Thoracic aorta (tissue), 2 donors: ENCODE measurements at places on chromosomes 16 and 17.

- no peak for DNase-seq
These were observed 13.9 kb upstream of the KRTAP17-1 start for GRCh38 chr17:41329279-41329948.

DNA sequence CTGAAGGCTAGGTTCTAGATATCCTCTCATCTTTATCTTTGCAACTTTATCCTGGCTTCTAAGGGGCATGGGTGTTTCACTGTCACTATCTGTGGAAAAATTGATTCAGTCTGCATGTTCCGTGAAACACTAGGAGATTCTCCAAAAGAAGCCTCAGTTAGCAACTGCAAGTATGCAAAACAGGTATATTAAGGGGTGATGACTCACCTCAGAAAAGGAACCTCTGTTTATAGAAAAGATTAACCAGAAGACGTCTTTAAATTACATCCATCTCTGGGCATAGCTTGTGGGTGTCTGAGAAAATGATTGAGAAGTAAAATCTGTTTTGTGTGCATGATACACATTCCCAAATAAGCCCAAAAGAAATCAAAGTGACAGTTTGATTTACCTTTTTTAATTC lies 353.8 kb upstream of the HSBP1 start:
- no peak for DNase-seq

DNA sequence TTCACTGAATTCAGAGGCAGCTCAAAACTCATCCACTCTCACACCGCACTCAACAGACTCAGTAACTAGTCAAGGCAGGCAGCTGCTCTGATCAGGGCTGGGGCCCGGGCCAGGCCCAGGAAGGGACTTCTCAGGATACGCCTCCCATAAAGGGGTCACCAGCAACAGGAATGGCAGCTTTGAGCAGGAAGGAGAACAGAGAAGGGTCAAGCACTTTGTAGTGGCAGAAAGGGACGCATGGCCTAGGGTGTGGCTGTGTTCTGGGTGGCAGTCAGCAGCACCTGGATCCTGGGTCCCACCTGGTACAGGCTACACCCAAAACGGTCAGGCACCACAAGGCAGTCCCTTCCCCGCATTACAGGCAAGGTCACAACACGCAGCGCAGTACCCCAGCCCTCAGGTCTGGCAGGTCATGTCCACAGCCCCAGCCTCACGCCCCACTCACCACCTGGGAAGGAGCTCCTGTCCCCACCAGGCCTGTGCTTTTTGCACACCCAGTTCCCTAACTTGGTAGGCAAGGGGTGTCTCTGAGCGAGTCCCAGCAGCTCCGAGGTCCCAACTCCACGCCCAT lies 99.7 kb downstream of the ZNF778 start:
- no peak for DNase-seq

- DNase-seq = peak; percentile 32
These were observed 136.7 kb downstream of the XYLT1 start for GRCh38 chr16:17334096-17334495.

DNA sequence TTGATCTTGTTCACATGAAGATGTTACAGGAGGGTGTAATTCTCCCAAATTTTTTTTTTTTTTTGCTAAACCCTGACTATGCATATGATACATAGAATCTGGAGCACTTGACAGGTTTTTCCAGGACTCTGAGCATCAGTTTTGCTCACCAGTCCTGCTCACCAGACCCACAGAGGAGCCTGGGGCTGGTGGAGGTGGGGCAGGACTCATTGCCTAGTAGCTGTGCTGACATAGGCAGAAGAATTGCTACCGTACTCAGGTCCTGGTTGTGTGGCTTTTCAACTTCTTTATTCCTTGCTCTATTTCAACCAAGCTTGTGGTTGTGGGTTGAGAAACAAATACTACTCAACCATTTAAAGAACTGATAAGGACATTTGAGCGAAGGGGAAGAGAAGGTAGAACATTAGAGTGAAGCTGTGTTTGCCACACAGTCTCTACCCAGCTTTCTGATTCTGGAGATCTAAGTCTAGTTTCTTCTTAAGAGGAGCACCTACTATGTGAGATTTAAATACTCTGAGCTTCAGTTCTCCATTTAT lies 212.4 kb downstream of the UTP18 start:
- no peak for DNase-seq

DNA sequence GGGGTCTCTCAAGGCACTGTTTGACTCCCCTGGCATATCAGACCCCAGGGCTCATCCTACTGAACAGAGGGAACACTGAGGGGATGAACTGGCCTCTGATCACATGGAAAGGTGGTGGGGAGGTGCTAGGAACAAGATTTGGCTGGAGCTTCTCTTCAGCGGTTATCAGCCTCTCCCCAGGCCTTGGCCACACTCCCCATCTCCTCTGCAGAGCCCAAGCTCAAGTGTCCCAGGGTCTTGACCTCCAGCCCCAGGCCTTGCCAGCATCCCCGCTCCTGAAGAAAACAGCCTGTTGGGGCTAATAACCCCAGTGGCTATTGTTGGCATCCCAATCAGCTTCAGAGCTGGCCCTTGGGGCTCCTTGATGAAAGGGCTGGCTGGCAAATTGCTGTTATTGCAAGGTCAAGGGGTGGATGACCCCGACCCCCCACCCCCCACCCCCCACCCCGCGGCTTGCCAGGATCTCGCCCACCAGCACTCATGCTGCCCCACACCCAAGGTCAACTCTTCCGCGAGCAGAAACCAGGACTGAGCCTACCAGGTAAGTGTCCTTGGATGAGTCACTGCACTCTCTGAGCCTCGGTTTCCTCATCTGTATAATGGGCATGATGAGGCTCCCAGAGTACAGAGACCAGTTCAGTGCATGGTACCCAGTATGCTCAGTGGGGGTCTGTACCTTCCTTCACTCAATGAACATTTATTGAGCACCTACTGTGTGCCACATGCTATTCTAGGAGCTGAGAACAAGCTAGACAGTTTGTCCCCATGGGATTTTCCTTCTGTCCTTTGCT lies 18.8 kb upstream of the FAM83G start:
- DNase-seq = no peak

DNA sequence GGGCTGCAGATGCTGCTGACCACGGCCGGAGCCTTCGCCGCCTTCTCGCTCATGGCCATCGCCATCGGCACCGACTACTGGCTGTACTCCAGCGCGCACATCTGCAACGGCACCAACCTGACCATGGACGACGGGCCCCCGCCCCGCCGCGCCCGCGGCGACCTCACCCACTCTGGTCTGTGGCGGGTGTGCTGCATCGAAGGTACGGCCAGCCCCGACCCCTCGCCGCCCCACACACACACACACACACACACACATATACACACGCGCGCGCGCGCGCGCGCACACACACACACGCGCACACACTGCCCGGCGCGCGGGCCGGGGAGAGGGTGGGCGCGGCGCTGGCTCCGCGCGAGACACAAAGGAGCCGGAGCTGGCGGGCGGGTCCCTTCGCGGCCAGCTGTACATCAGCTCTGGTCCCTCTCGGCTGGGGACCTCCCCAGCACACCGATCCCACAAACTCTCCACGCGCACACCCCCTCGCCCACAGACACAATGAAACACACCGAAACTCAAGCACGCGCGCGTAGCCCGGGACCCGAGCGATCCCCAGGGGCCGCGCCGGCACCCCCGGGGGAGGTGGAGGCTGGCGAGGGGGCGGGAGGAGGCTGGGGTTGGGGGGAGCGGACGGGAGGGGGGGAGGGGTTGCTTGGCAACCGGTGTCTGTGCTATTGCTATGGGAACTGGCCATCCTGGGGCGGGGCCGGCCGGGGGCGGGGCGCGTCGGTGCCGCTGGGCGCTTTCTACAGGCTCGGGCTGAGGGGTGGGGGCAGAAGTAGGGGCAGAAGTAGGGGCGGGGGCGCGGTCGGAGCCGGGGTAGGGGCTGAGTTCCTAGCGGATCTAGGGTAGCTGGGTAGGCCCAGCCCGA lies 658 bp downstream of the CACNG4 start:
- DNase-seq = no peak

DNA sequence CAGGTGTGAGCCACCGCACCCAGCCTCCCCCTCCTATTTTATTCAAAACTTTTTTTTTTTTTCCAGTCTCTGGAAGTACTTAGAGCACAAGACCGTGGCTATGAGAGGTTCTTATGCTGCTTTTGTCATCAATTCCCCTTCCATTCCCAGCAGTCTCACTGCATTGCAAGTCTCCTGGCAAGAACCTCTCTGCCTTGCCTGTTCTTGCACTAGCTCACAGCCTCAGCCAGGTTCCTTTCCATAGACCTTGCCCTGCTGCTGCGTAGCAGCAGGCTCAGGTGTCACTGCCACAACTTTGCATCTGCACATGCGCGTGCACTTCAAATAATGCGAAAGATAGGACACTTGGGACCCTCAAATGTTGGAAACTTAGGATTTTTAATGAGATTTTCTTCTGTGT lies 15.6 kb downstream of the ATP6V0A1 start:
- DNase-seq = no peak

DNA sequence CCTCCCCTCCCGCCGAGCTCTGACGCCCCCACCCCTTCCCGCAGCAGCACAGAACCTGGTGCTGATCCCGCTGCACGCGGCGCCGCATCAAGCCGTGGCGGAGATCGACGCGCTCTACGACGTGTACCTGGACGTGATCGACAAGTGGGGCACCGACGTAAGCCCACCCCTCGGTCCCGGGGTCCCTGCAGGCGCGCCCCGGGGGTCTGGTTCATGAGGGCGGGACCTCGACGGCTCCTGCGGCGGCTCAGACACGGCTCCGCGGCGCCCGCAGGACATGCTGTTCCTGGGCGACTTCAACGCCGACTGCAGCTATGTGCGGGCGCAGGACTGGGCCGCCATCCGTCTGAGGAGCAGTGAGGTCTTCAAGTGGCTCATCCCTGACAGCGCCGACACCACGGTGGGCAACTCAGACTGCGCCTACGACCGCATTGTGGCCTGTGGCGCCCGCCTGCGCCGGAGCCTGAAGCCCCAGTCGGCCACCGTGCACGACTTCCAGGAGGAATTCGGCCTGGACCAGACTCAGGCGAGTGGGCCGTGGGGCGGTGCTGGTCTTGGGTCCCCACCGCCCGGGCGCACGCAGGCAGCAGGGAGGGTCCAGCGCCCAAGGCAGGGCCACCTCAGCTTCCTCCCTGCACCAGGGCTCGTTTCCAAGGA lies 1.4 kb downstream of the DNASE1L2 start:
- DNase-seq = no peak

DNA sequence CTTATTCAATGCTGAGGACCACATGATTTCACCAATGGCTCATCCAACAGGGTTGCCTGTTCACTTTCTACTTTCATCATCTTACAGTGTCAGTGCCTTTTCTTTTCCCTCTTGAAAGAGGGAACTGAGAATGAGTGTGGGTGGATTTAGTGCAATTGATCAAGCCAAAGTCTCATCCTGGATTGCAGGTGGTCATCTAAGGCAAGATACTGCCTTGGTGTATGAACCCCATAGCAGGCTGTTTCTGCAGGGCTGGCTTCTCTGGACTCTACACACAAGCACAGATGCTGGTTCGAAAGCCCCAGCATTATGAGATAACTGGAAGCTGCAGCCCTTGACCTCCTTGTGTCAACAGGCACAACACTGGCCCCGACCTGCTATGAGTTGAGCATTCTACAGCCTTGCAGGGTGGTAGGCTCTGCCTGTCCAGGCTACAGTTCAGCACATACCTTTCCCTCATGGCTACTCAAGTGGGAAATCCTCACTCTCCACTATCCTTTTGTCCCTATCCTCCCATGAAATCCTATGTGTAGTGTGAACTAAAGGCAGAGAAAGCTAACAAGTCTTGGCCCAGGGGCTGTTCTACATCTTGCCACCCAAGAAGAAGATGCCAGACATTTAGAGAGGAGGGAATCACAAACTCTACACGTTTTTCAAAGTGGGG lies 358.7 kb downstream of the SLC39A11 start:
- DNase-seq = no peak

- no peak for DNase-seq
These were observed 5.2 kb downstream of the ZNF646 start for GRCh38 chr16:31079342-31079944.

DNA sequence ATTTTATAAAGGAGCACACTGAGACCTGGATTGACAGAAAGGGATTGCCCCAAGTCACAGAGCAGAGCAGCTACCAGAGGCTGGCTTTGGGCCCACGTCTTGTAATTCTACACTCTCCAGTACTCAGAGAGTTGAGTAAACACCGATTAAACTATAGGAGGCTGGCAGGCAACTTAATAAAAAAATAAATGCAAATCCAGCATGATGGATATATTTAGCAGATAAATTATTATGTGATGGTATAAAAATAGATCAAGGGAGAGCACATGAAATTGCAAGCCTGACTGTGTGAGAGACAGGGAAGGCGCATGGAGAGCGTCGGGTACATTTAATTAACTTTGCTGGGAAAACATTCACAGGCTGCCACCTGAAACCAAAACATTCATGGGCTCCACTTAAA lies 87.7 kb upstream of the CCL2 start:
- DNase-seq = no peak

GRCh38 chr17:38919316-38920078 lies 5.9 kb upstream of the LASP1NB start:
- no peak for DNase-seq

- no peak for DNase-seq
These were observed 8.0 kb upstream of the KRTAP2-4 start for GRCh38 chr17:41073676-41074075.

- no peak for DNase-seq
These were observed 970 bp downstream of the EPN2 start for GRCh38 chr17:19238167-19238505.

DNA sequence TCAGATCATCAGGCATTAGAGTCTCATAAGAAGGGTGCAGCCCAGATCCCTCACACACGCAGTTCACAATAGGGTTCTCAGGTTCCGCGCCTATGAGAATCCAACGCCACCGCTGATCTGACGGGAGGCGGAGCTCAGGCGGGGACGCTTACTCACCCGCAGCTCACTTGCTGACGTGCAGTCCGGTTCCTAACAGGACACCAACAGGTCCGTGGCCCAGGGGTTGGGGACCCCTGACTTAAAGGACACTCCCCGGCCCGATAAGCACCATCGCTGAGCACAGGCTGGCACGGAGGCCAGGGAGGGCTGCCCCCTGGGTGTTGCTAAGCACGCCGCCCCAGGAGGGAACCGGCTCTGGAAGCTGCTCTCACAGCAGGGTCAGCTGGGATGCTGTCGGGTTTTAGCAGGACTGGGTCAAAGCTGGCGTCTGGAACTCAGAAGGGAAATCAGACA lies 30.1 kb upstream of the BAHCC1 start:
- DNase-seq = no peak

- no peak for DNase-seq
These were observed 75.9 kb upstream of the TNRC6C start for GRCh38 chr17:77882481-77883212.

- DNase-seq = no peak
These were observed 450.6 kb upstream of the PSMD7 start for GRCh38 chr16:73846007-73846330.
